NCI-H1436 (cell line): ENCODE measurements at places on chromosomes 13 and 19.

- DNase-seq = no peak
These were observed 22.8 kb upstream of the ZBTB7A start for GRCh38 chr19:4089400-4089908.

DNA sequence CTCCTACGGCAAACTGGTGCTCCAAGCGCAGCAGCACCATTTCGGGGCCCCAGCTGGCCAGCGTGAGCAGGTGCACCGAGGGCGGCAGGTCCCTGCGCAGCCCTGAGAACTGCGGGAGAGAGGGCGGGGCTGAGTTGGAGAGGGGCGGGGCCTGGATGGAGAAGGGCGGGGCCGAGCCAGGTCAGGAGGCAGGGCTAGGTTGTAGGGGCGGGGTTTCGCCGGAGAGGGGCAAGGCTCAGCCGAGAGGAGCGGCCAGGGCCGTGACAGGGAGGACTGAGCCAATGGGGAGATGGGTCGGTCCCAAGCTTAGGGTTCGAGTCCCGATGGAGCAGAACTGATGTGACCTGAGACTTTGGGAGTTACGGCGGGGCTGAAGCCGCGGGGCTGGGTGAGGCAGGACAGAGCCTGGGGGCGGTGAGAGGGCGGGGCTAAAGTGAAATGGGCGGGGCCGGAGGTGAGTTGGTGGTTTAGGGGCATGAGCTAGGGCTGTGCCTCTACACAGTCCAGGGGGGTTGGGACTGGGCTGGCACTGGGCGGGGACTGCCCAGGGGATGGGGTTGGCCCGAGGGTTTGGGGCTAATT, 19.0 kb downstream of the MAN2B1 start:
- peak; percentile 24 for DNase-seq

- DNase-seq = no peak
These were observed 216.1 kb downstream of the SLITRK1 start for GRCh38 chr13:83666141-83666540.

DNA sequence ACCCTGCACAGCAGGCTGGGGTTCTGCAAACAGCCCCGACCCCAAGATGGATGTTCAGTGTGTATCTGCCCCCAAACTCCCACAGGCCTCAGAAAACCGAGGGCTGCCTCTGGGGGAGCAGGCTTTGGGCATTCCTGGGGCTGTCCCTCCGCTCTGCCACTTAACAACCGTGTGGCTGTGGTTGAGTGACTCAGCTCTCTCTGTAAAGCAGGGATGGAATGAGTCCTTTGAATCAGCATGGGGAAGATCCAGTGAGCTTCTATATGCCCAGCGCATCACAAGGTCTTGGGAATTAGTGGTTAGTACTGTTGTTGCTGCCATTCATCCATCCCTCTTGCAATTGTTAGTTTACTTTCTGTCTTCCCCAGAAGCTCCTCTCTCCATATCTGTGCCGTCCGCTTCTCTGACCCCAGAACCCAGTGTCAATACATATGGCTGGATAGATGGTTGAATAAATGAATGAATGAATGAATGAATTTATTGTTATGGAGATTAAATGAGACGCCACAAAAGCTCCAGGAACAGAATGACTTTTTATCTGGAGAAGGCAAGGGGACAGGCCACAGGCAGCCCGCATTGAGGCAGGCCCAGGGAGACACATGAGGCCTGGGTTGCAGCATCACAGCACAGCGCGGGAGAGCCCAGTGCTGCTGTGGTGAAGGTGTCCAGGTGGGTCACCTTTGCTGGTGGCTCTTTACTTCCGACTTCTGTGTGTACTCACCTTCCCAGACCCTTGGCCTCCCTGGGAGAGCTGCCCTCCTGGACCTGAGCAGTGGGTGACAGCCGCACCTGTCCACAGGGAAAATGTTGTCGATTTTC, 89.2 kb downstream of the RGCC start:
- no peak for DNase-seq
